ENCODE measurements at places on chromosomes 1 and 21.

DNA sequence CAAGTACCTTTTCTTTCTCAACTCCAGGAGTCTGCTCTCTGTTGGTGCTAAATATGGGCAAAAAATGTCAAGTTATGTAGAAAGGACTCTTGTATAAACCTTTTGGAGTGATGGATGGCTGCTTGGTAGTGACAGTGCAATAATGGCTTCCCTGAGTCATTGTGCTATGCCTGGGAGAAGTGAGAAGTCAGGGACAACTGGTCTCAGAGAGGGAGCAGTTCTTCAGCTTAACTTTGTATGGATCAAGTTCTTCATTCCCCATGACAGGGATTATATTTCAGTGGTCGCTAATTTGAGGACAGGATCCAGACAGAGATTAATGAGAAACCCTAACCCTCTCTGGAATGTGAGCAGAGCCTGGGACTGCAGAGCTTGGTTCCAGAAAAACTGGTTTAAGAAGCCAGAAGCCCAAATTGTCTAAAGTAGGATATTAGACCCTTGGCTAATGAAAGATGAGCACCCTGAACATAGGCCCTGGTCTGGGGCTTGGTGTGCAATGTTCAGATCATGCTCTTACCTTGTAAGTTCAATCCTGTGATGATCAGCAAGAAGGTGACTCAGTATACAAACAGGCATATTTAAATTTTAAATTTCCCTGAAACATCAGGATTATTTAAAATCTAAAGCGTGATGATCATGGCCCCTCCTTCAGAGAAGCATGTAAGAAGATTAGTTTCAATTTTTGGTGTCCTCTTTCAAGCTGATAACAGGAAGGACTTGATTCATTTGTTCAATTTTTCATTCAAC is 50.9 kb downstream of the NTMT2 start:
- no peak for DNase-seq

DNA sequence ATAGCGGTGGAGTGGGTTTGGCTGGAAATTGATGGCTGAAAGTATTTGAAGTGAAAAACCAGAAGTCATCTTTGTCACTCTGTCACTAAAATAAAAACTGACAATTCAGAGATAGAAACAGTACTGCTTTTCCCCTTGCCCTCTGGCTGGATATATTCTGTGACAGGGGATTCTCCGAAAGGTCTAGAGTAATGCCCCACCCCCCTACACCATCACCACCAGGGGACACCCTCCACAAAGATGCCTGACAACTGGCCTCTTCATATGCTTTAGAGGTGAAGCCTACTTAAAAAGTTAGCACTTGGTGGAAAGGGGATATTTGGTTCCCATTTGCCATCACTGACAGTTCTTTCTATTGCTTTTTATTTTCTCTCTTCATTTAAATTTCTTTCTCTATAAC is 73.5 kb downstream of the SGIP1 start:
- DNase-seq, result no peak

- DNase-seq, result peak; percentile 90
These were observed 12.0 kb downstream of the PPFIA4 start for GRCh38 chr1:203038217-203038741.

- DNase-seq, result no peak
These were observed 47.3 kb downstream of the ST6GALNAC3 start for GRCh38 chr1:76121850-76122249.

DNA sequence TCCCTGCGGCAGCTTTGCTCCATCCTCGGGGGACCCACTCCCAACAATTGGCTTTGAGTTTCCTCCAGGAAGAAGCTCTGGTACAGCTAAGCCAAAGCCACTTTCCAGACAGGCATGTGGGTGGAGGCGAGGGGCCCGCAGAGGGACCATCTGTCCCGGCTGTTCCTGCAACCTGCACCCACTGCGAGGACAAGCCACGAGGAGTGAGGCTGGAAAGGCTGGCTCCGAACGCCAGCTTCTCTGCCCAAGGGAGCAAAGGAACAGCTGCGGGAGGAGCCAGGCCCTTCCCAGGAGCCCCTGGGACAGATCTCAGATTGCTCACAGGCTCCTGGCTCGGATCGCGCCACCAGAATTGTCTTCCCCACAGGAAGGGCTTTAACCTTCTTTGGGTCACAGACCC is 28.3 kb upstream of the PEF1 start:
- DNase-seq, result no peak

GRCh38 chr21:32994305-32994704 is 31.4 kb upstream of the OLIG2 start:
- peak; percentile 77 for DNase-seq

DNA sequence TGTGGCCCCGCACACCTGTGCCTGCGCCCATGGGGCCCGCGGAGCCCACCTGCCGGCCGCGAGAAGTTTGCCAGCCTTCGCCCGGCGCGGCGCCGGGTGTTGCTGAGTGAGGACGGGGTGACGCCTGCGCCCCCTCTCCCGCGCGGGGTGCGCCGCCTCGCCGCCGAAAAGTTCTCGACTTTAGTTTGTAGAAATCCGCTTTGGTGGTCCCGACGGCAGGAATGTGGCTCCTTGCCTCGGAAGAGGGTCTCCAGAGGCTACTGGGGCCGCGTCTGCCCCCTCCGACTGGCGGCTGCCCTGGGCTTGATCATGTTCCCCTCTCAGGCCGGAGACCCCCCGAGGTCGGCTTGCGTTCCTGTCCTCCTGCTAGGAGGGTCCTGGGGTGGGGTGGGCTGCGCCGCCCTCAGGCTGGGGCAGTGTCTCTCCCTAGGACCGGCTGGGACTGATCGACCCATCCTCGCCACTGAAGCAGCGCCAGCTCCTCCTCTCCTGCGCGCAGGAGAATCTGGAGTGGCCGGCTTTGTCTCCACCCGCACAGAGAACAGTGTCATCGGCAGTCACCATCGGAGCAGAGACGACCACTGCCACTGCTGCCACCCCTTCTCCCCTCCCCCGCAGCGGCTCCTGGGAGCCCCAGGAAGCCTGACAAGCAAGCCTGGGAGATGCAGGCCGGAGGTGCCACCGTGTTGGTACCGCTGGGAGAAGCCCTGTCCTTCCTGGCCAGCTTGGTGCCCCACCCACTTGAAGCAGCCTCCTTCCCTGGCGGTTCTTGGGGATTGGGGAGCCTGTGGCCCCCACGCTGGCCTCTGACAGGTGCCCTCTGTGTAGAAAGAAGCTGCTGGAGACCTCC is 553 bp upstream of the SLC30A2 start:
- DNase-seq, result no peak

DNA sequence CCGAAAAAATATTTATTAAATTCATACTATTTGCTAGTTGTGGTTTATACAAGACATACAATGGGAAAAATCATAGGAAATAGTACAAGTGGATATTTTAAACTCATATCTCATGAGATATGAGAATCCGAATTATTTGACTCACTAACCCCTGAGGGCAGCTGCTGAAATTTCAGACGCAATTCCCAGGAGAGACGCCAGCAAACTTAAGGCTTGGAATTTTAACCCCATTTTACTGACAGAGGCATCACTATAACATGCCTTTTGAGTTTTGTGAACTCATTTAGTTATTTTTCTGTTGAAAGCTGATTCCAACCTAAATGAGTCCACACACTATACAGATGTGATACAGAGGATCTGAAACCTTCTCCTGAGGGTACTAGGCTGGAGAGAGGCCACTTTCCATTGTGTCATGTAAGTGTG is 5.9 kb upstream of the MROH9 start:
- no peak for DNase-seq

GRCh38 chr1:197850042-197850441 is 52.4 kb upstream of the C1orf53 start:
- no peak for DNase-seq

GRCh38 chr1:202106340-202107254 is 16.1 kb upstream of the GPR37L1 start:
- no peak for DNase-seq
